ENCODE measurements at places on chromosomes 1 and 21.

DNA sequence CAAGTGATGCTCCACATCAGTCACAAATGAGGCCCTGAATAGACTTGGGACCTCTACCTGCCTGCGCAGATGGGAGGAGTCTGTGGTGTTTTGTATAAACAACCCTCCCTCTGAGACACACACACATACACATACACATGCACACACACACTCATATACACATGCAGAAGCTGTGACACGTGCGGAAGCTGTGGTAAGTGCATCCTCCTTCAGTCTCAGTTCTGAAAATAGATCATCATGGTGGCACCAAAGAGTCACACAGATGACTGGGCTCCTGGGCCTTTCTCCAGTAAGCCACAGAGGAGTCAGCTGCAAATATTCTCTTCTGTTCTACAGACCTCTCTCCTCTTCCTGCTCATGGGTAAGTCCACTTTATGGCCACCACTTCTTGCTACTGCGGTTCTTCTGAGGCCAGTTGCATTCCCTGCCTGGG lies at the start of gene LY9:
TSS of gene LY9 (plus strand) at position 224 of the 433 bp plus-strand sequence. CDS start at position 238, 14 bp downstream.
- DNase-seq = no peak

GRCh38 chr1:81689531-81689941 lies 111.2 kb upstream of the ADGRL2 start:
- DNase-seq = no peak

DNA sequence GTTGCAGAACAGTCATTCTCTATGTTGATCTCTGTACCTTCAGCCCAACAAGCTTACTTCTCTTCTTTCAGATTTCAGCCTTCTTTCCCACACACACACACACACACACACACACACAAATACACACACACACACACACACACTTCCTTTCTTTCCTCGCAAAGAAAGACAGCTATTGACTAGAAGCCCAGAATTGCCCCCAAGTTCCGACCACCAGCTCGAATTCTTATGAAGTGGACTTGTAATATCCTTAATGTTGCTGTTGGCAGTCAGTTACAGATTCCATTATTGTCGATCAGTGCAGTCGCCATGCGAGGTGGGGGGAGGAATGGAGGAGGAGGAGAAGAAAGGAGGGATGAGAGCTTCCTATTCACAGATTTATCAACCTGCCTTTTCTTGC lies 125.5 kb downstream of the CLEC20A start:
- peak; percentile 14 for DNase-seq

DNA sequence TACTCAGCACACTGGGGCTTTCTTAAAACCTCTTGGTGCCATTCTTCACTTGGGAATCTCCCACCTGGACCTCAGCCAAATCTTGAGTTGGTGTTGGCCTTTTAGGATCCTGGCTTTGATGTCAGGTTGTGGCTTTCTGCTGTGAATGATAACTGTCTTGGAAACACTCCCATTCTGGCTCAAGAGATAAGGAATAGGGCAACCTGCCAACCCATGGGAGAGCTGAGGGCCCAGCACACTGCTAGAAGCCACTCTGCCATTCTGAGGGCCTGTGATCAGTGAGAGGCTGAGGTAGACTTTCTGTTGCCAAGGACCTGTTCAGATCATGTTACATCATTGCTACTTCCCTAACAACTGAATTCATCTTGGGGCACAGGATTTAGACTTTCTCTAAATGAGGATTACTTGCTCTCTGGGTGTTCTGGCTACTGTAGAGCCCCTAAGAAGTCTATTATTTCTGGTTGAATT lies 45.8 kb downstream of the TTC39A start:
- no peak for DNase-seq

DNA sequence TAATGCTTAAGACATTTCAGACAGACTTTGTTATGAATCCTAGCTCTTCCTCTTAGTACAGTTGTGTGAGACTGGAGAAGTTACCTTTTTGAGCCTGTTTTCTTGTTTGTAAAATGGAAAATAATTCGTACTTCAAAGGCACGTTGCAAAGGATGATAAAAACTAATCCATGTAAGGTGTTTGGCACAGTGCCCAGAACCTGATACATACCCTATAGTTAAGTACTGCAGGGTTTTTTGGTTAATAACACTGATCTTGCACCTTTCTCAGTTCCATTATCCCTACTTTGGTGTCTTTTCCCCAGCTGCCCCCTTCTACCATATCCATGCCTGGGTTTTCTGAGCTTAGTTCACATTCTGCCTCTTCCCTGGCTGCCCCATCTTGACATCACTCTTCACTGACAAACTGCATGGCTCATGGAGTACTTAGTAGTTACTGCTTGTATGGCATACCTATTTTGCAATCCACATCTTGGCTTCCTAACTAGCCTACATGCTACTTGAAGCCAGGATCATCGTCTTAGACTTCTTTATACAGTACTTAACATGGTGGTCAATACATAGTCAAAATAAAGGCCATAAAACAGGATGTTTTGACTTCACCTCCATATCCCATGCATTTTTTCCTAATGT lies 10.1 kb downstream of the CCDC185 start:
- DNase-seq = no peak

DNA sequence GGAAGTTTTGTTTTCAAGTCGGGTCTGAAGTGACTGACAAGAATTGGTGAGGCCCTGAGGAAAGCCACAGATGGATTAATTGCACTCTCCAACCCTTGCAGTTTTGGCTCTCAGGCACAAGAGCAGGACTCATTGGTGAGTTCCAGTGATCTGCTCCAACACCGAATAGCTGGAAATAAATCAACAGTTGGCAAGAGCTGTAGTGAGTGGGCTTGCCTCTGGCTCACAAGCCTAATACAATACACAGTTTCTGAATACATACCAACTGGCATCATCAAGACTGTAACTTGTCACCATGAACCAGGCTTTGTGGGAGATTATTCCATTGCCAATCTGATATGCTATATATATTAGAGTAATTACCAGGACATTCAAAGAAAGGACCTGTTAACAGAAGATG lies 131.6 kb downstream of the GRIK1 start:
- peak; percentile 9 for DNase-seq

- DNase-seq = no peak
Measured at GRCh38 chr21:43307677-43308070, 119.3 kb downstream of the SIK1 start.

GRCh38 chr1:175126347-175126746 lies 58.7 kb downstream of the TNN start:
- no peak for DNase-seq

- no peak for DNase-seq
Measured at GRCh38 chr21:45236481-45236880, 51.2 kb downstream of the POFUT2 start.

- DNase-seq = no peak
Measured at GRCh38 chr1:92118826-92119225, 38.7 kb downstream of the BTBD8 start.

- peak; percentile 73 for DNase-seq
Measured at GRCh38 chr1:198903203-198903602, 264.4 kb downstream of the PTPRC start.

DNA sequence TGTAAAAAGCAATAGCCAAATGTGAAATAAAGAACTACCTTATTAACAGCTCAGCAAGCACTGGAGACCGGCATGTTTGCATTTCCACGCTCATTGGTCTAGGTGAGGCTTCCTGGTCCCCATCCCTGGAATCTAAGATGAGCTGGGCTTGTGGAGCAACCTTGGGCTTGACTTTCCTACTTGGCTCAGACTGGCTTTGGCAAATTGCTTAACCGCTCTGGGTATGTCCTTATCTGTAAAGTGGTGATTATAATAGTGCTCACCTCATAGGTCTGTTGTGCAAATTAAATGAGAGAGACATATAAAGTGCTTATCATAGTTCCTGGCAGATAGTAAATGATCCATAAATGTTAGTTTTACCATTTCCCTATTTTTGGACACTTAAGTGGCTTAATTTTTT lies 49.4 kb upstream of the CACNA1E start:
- DNase-seq = no peak

- DNase-seq = no peak
Measured at GRCh38 chr1:192700834-192701271, 64.9 kb downstream of the RGS13 start.

GRCh38 chr1:97123717-97124431 lies 402.3 kb downstream of the PTBP2 start:
- DNase-seq = no peak

DNA sequence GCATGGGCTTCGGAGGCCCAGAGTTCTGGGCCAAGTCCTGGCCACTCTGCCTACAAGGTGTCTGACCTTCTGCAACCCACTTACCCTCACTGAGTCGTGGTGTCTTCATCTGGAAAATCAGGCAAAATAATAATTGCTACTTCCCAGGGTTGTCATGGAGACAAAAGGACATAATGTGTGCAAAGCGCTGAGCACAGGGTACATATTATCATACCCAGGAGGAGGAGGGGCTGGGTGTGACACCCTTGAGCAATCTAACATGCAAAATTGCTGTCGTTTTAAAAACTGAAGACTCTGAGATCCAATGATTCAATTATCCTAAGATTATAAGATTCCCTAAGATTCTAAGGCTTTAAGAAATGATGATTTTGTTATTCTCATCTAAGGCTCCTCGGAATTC lies 459.5 kb downstream of the PTPRU start:
- DNase-seq = no peak

- peak; percentile 6 for DNase-seq
Measured at GRCh38 chr21:43925096-43925481, 60.1 kb downstream of the AGPAT3 start.

DNA sequence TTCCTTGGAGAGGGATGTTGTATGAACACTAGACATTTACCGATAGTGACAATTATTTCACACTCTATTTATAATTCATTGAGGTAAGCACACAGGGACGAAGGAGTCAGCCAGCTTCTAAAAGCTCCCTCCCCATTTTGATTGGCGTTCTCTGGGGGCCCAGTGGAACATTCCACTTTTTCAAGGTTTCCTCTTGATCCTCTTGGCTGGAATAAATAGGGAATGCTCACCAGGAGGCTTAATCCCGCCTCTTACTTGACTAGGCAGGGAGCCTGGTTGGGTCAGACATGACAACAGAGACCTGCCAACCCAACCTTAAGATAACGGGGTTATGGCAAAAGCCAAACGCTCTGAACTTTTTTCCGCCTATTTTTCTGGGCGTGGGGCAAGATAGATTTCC lies 974 bp downstream of the ACTN2 start:
- no peak for DNase-seq

DNA sequence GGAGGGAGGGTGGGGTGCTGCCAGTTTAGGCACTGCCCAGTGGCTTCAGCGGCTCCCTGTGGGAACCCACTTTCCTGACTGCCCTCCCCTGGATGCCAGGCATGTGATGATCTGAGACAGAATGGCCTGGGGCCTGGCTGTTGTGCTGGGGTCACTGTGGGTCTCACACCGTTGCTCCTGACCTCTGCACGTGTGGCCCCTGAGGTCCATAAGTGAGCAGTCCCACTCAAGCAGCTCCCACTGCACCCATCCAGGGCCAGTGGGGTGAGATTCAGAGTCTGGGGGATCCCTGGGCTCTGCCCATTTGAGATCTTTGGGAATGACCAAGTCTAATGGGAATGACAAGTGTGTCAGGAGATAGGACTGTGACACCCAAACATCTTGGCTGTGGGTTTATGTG lies 18.0 kb downstream of the PODN start:
- DNase-seq = no peak

DNA sequence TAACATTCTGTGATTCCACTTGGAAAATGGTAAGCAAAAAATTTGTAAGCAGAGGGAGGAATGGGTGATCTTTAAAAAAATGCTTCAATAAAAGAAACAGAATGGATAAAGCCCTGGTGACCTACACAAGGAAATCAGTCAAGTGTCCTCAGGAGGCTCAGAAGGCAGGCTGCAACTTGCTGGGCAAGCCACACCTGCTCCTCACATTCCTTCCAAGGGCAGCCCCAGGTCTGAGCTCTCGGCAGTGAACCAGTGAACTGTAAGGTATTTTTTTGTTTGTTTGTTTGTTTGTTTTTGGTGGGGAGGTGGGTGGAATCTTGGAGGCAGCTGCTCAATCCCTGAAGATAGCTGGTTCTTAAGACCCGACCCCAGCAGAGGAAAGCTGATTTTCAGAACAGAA lies 4.4 kb downstream of the TACSTD2 start:
- DNase-seq = no peak

DNA sequence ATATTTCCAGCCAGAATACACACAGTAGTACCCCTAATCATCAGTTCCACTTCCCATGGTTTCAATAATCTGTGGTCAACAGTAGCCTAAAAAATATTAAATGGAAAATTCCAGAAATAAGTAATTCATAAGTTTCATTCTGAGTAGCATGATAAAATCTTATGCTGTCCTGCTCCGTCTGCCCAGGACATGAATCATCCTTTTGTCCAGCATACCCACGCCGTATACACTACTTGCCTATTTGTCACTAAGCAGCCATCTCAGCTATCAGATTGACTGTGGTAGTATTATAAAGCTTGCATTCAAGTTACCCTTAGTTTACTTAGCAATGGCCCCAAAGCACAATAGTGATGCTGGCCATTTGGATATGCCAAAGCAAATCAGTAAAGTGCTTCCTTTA lies 118.7 kb downstream of the SLC5A9 start:
- DNase-seq = no peak

DNA sequence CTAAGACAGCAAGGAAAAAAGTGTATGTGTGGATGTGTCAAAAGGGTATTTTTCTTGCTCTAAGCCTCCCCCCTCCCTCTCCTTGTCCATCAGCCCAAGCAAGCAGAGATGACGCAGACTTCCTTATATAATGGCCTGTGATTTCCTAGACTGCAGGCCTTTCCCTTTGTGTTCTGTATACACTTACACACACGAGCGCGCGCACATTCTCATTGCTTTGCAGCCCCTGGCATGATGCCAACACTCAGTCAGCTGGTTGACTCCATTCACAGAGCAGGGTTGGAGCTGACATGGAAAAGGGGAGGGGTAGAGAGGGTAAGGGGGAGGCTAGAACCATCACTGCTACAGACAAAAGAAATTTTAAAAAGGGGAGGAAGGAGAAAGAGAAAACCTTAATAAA lies 41.8 kb downstream of the GATAD2B start:
- DNase-seq = peak; percentile 94

DNA sequence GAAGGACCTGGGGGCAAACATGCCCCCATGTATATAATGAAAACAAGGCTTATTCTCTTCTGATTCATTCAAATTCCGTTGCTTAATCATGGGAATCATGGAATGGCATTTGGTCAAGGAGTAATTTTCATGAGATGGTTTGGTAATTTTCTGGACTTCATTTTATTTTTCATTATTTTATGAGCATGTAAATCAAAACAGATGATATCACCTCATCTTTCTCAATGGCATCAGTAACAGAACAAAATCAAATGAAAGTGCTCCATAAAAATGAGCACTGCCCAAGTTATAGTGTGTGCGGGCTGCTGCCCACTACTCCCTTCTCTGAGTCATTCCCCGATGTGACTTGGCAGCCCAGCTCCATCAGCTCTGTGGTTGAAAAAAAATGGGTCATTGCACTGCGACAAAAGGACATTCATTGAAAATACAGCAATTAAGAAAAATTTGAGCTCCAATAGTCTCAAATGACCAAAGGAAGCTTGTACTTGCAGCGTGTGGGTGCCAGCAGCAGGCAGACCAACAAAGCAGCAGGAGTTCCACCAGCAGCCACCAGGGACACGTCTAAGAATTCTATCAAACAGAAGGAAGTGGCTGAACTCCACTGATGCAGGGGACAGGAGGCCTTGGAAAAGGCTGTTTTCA lies 84.3 kb upstream of the VAV3 start:
- peak; percentile 30 for DNase-seq
